PC-9 (cell line): ENCODE measurements at places on chromosomes 2 and 18.

DNA sequence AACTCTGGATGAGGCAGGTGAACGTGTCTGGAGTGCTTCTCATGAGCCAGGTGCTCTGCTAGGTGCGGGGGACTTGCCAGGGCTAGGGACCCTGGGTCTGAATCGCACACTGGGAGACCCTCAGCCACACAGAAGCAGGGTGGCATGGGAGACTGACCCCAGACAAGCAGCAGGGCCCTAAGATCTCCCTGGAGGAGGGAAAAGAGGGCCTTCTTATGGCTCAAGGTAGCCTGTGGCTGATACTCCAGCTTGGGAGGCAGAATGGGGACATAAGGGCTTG, 12.8 kb upstream of the CIB4 start:
- H3K27me3 ChIP-seq, result no peaks in the 10 kb centered on the region
- H3K4me3 ChIP-seq, result no peak overlapping the region
- no peak overlapping the region for H3K27ac ChIP-seq
- DNase-seq, result no peak
- 0 out of 2 replicates have a peak, but pooled peaks cover 4% of the 10 kb centered on the region for H3K4me1 ChIP-seq

DNA sequence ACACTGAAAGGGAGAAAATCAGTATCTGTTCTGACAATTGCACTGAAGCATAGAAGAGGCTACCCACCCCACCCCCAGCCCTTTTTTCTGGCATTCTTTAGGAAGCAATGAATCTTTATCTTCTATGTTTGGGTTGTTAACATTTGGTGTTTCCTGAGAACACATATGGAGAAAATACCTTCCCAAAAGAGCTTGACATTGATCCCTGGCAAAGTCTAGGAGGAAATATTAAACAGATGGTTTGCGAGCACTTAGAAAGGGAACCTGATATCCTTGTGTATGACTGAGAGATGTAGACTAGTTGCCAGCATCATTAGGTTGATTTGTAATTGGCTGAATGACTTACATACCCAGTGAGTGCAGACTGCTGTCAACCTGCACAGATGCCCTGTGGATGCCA, 42.9 kb downstream of the DOK1 start:
- no peak overlapping the region for H3K4me3 ChIP-seq
- no peak for DNase-seq
- H3K36me3 ChIP-seq, result no peaks in the 10 kb centered on the region

GRCh38 chr2:172456002-172456401, 28.6 kb downstream of the ITGA6 start:
- peak; percentile 71 for DNase-seq
- no peaks in the 10 kb centered on the region for H3K36me3 ChIP-seq
- peaks cover 73% of the 10 kb centered on the region for H3K4me1 ChIP-seq
- H3K27me3 ChIP-seq, result no peaks in the 10 kb centered on the region
- H3K27ac ChIP-seq, result peak overlapping the region; percentile 67

DNA sequence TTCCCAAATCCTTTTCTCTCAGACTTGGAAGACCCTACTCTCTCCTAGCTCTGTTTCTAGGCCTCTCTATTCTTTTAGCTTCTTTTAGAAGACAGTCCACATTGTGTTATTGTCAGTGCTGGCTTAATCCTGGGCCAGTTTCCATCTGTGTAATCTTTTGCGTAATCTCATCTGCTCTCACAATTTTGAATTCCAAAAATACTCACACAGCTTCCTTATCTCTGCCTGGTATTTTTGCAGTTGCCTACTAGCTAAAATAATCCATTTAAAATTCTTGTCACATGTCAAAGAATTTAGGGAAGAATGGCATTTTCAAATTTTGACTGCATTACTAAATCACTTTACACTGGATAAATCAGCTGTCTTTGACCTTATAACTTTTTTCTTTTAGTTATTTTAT, 200.6 kb upstream of the MEX3C start:
- H3K27me3 ChIP-seq, result no peaks in the 10 kb centered on the region
- H3K36me3 ChIP-seq, result no peaks in the 10 kb centered on the region
- no peak overlapping the region for H3K27ac ChIP-seq
- DNase-seq, result no peak
- H3K4me3 ChIP-seq, result no peak overlapping the region

DNA sequence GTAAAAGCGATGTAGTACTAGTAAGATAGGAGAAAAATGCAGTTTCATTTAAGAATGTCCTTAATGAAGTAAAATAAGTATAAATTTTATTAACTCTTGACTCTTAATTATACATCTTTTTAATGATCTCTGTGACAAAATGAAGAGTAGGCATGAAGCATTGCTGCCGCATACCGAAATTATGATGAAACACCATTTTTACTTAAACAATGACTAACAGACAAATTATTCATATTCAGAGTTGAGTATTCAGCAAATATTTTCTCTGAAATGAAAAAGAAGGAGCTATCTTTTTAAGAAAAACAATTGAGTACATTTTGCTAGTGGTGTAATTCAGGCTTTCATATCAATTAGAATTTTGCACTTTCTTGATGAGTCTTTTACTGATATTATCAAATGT, 150.6 kb upstream of the DOCK10 start:
- no peak overlapping the region for H3K27ac ChIP-seq
- no peaks in the 10 kb centered on the region for H3K4me1 ChIP-seq
- H3K27me3 ChIP-seq, result no peaks in the 10 kb centered on the region
- no peak for DNase-seq
- no peak overlapping the region for H3K4me3 ChIP-seq
- H3K36me3 ChIP-seq, result no peaks in the 10 kb centered on the region

GRCh38 chr2:105754011-105754410, 9.3 kb downstream of the NCK2 start:
- H3K4me3 ChIP-seq, result no peak overlapping the region
- no peaks in the 10 kb centered on the region for H3K4me1 ChIP-seq
- no peaks in the 10 kb centered on the region for H3K27me3 ChIP-seq
- no peak for DNase-seq
- no peak overlapping the region for H3K27ac ChIP-seq
- H3K36me3 ChIP-seq, result 0 out of 2 replicates have a peak, but pooled peaks cover 7% of the 10 kb centered on the region

DNA sequence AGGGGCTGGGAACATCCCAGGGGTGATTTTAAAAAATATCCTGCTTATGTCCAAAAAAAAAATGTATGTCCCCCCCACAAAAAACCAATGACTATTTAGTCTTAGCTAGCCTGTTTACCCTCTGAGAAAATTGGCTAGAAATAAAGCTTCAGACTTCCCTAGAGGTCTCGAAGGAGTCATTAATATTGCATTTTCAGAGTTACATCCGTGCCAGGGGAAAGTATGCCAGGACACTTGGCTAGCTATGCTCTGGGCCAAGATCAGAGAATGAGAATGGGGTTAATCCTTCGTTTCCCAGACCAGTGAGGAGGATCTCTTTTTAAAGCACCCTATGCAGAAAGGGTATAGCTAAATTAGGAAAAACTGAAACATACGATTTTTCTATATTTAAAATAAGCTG, 183.6 kb downstream of the MC4R start:
- no peak overlapping the region for H3K27ac ChIP-seq
- H3K36me3 ChIP-seq, result no peaks in the 10 kb centered on the region
- no peaks in the 10 kb centered on the region for H3K27me3 ChIP-seq
- DNase-seq, result no peak
- H3K4me3 ChIP-seq, result no peak overlapping the region

DNA sequence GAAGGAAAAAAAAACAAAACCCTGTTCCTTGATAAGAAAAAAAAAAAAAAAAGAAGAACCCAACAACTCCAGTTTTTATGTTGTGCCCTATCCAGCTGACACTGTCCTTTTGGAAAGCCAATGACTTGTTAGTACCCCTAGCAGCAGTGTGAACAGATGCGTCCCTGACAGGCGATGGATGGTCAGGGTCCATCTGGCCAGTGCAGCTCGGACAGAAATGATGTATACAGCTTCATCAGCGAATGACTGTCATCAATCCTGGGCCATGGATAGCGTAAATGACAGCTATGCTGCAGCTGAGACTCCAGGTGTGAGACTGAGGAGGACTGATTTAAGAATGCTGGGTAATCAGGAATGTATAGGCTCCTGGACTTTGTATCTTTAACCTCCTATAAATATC, 318.8 kb upstream of the FIGN start:
- H3K27ac ChIP-seq, result no peak overlapping the region
- H3K27me3 ChIP-seq, result no peaks in the 10 kb centered on the region
- no peaks in the 10 kb centered on the region for H3K36me3 ChIP-seq

DNA sequence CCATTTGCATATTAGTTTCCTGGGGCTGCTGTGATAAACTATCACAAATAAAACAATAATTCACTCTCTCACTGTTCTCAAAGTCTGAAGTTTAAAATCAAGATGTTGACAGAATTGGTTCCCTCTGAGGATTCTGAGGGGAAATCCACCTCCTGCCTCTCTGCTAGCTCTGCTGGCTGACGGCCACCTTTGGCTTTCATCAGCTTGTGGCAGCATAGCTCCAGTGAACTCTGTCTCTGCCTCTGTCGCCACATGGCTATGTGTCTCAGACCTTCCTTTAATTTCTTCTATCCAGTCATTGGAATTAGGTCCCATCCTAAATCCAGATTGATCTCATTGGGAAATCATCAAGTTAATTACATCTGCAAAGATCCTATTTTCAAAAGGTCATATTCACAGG, 38.9 kb upstream of the TRIM43 start:
- DNase-seq, result no peak
- no peaks in the 10 kb centered on the region for H3K36me3 ChIP-seq
- no peak overlapping the region for H3K4me3 ChIP-seq
- H3K27me3 ChIP-seq, result no peaks in the 10 kb centered on the region
- no peaks in the 10 kb centered on the region for H3K4me1 ChIP-seq

- no peaks in the 10 kb centered on the region for H3K27me3 ChIP-seq
- H3K4me1 ChIP-seq, result no peaks in the 10 kb centered on the region
- H3K36me3 ChIP-seq, result no peaks in the 10 kb centered on the region
- no peak overlapping the region for H3K4me3 ChIP-seq
- no peak for DNase-seq
These were observed 324.1 kb downstream of the LPIN1 start for GRCh38 chr2:12070581-12070980.

DNA sequence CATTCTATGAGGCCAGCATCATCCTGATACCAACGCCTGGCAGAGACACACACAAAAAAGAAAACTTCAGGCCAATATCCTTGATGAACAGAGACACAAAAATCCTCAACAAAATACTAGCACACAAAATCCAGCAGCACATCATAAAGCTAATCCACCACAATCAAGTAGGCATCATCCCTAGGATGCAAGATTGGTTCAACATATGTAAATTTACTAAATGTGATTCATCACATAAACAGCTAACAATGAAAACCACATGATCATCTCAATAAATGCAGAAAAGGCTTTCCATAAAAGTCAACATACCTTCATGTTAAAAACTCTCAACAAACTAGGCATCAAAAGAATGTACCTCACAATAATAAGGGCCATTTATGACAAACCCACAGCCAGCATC, 65.3 kb downstream of the WDPCP start:
- no peak overlapping the region for H3K27ac ChIP-seq
- H3K4me1 ChIP-seq, result no peaks in the 10 kb centered on the region
- H3K4me3 ChIP-seq, result no peak overlapping the region
- H3K36me3 ChIP-seq, result no peaks in the 10 kb centered on the region

DNA sequence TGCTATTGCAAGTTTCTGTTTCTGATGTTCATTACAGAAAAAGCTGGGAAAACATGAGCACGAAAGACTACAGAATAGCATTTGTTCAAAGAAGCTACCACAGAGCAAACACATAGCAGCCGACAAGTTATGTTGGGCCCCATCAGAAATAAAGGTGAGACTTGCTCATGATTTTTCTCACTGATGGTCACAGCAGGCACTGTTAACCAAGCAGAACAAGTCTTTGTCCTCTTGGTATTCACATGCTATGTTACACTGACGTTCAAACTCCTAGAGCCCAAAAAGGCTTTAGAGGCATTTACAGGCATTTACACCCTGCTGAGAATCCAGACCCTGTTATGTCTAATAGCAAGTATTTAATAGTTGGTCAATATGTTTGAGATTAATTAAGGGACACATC, 235.0 kb upstream of the HNMT start:
- H3K36me3 ChIP-seq, result no peaks in the 10 kb centered on the region
- no peak overlapping the region for H3K27ac ChIP-seq
- H3K4me1 ChIP-seq, result no peaks in the 10 kb centered on the region
- no peak for DNase-seq
- no peak overlapping the region for H3K4me3 ChIP-seq

DNA sequence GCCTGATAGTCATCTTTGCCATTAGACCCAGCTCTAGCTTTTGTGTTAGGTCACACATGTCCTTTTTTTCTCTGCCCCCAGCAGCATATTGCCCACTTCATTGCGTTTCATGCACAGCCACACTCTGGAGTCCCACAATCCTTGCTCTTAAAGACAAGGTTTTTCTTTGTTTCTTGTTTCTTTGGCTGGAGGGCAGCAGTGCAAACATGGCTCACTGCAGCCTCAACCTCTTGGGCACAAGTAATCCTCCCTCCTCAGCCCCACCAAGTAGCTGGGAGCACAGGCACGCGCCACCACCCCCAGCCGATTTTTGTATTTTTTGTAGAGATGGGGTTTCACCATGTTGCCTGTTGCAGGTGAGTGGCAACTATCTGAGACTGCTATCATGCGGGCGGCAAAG, 16.9 kb upstream of the PAPOLG start:
- no peak for DNase-seq
- H3K27me3 ChIP-seq, result no peaks in the 10 kb centered on the region
- no peak overlapping the region for H3K27ac ChIP-seq
- H3K4me3 ChIP-seq, result no peak overlapping the region

DNA sequence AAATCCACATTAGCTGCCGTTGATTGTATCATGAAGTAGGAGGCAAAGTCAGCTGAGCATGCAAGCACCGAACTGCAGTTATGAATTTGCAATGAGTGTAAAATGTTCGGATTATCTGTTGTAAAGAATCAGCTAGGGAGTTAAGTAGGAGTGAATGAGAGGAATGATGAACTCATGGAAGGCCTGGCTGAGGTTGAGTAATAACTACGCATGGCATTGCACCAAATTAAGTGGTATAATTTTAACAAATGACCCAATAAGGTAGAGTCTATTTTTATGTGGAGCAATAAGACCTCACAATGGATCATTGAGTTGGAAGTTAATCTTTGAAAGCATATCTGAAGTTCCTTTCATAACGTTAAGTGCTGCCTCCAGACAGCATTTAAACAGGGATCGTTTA, 288.2 kb upstream of the CHST9 start:
- no peaks in the 10 kb centered on the region for H3K36me3 ChIP-seq
- no peak overlapping the region for H3K27ac ChIP-seq
- H3K4me3 ChIP-seq, result no peak overlapping the region
- H3K27me3 ChIP-seq, result no peaks in the 10 kb centered on the region
- DNase-seq, result no peak

- H3K27me3 ChIP-seq, result no peaks in the 10 kb centered on the region
- no peak for DNase-seq
These were observed 19.1 kb downstream of the SERTAD2 start for GRCh38 chr2:64634345-64635267.

- DNase-seq, result peak; percentile 82
- H3K4me3 ChIP-seq, result no peak overlapping the region
- peaks cover 61% of the 10 kb centered on the region for H3K4me1 ChIP-seq
These were observed 35.5 kb downstream of the ITGA6 start for GRCh38 chr2:172462849-172463381.

DNA sequence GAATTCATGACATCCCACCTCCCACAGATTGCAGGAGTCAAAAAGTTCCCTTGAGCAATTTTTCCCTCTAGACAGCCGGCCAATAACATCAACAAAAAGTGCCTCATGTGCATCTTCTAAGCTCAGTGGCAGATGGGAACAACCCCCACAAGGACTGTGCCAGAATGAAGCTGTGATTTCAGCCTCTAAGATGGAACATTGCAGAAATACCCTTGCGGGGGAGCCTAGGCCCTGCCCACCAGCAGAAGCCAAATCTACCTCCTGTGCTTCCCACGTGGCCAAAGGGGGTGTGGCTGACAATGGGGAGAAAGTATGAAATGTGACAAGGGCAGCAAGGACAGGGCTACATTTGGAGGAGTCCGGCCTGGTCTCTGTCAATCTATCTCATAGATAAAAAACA, 482.3 kb downstream of the TGIF1 start:
- H3K27ac ChIP-seq, result no peak overlapping the region
- H3K4me3 ChIP-seq, result no peak overlapping the region
- no peaks in the 10 kb centered on the region for H3K27me3 ChIP-seq
